ENCODE measurements at places on chromosomes 11 and 22.

DNA sequence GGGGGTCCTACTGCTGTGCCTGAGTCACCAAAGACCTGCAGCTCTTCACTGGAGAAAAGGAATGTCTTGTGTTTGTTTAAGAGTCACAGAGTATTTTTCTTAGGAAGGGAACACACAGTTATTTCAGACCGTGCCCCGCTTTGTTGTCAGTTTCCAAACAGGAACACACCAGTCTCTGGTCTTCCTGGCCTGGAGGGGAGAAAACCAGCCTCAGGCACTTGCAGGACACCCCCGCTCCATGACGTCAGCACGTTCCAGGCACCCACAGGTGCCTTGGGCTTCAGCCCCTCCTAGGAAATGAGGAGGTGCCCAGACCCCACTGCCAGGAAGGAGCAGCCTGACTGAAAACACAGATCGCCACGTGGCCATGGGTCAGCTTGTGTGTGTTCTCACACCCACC, 5.4 kb downstream of the DEAF1 start:
- DNase-seq, result no peak

GRCh38 chr11:47593934-47594855, at the start of gene C1QTNF4:
TSS of gene C1QTNF4 (minus strand) at chr11:47594411. CDS start at chr11:47590810, 3,601 bp downstream.
- DNase-seq, result no peak

DNA sequence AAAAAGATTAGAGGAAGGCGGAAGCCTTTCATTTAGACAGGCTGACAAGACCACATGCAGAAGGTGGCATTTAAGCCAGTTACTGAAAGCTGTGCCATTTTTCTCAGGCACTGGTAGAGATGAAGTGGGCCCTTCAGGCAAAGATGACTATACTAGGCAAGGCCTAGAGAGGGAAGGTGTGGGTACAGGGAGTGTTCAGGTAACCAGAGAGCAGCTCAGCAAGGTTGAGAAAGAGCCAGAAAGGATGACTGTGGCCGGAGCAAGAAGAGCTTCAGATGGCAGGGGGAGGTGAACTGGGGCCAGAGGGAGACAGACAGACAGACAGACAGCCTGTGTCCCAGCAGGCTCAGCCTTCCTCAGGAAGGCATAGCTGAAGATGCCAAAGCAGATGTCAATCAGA, 88.1 kb upstream of the NARS2 start:
- DNase-seq, result no peak

DNA sequence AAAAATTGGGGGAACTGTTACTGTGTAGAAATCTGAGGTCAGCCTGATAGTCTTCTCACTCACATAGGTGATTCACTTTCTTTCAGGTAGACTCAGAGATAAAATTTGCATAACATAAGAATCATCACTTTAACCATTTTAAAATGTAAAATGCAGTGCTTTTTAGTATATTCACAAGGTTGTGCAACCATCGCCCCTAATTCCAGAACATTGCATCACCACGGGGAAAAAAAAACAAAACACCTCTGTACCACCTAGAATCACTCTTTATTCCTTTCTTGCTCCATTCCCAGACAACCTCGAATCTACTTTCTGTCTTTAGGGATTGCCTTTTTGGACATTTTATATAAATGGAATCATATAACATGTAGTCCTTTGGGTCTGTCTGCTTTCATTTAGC, 20.9 kb downstream of the CHEK1 start:
- no peak for DNase-seq

DNA sequence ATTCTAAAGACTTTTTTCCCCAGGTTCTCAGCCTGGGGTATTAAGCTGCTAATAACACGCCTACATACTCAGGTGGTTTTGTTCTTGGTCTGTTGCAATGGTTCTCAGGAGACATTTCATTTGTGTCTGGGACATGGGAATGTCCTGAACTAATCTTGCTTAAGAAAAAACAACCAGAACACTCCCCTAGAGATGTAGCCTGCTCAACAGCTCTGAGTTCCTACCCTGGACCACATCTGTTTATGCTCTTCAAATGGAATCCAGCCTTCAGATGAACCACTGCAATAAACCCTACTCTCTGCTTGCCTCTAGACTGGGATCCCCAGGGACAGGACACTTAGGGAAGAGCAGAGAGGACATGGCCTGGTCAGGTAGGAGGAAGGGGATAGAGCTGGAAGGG, 29.9 kb downstream of the RELT start:
- no peak for DNase-seq

- DNase-seq, result peak; percentile 71
These were observed 29.7 kb downstream of the FAM83F start for GRCh38 chr22:40024201-40025061.

- no peak for DNase-seq
These were observed 38.0 kb downstream of the C11orf71 start for GRCh38 chr11:114362326-114362725.

DNA sequence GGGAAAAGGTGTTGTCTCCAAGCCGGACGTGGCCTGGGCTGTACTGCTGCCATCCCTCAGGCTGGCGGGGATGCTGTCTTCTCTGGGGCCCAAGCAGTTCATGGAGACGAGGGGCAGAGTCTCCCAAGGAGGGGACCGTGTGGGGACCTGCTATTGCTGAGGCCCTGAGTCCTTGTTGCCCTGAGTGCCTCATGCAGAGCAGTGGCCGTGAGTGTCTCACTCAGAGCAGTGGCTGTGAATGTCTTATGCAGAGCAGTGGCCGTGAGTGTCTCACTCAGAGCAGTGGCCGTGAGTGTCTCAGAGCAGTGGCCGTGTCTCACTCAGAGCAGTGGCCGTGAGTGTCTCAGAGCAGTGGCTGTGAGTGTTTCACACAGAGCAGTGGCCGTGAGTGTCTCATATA, 54.7 kb downstream of the GRAMD4 start:
- no peak for DNase-seq

GRCh38 chr11:103067118-103067517, 24.8 kb downstream of the DCUN1D5 start:
- no peak for DNase-seq

DNA sequence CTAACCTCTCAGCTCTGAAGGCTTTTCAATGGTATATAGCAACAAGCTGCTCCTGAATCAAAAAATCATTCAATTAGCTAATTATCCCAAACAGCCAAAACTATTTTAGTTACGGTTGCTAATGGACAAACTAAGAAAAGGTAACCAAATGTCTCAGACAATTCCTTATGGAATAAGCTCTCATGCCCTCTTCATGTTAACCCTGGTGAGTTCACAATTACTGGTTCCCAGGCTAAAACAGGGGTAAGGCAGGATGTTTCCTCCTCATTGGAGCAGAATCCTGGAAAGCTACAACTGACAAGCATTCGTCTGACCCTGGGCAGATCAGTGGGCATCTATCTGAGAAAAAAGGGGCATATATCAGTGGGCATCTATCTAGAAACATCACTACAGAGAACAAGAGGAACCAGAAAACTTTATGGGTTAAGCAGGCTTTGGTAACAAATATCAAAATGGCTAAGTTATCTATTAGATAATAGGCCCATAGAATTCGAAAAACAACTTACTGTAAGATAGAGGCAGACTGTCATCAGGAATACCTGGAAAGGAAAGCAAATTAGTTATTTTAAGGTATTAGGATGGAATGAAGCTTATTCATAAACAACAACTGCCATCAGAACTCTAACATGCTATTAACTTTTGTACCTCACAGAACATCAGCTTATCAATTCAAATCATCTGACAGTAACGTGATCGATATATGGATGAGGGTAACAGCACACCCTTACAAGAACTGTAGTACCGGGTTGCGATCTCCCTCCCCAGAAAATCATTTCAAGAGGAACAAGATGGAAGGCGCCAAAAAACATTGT, 14.8 kb upstream of the WDR74 start:
- no peak for DNase-seq

DNA sequence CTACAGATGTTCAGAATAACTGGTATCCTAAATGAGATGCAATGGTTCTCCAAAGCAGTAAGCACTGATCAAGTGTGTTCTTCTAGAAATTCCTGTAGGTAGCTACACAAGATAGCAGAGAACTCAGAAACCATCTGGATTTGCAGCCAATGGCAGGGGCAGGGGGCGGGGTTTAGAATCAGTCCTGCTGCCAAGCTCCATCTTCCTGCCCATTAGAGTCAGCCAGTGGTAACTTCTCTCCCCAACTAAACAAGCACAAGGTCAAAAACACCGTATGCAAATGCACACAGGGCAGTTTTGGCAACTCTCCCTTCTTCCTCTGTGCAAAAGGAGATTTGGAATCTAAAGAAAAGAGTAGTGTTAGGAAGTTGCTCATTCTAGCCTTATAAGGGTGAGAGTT, 237.5 kb upstream of the CCDC90B start:
- no peak for DNase-seq

GRCh38 chr11:914747-915501, 4.3 kb upstream of the CHID1 start:
- DNase-seq, result no peak

- no peak for DNase-seq
These were observed 84.9 kb downstream of the MORC2 start for GRCh38 chr22:30883586-30884145.

GRCh38 chr11:17350455-17351171, 987 bp upstream of the NCR3LG1 start:
- DNase-seq, result no peak

GRCh38 chr22:31659246-31659645, 2.8 kb downstream of the PISD start:
- DNase-seq, result no peak

DNA sequence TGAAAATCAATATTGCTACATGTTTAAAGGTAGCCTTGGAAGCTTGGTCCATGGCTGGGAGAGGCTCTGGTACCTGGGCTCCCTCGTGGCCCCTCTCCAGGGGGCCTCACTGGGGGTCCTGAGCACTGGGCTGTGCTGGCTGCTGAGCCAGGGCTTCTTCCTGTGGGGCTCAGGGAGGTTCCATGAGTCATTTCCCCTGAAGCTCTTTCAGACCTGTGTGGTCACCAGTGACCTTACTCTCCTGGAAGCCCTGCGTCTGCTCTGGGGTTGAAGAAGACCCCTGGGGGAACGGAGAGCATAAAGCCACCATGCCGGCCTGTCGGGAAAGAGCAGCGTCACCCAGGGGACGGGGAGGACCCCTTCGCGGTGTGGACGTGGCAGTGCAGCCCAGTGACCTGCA, 389.0 kb downstream of the TBC1D22A start:
- no peak for DNase-seq

DNA sequence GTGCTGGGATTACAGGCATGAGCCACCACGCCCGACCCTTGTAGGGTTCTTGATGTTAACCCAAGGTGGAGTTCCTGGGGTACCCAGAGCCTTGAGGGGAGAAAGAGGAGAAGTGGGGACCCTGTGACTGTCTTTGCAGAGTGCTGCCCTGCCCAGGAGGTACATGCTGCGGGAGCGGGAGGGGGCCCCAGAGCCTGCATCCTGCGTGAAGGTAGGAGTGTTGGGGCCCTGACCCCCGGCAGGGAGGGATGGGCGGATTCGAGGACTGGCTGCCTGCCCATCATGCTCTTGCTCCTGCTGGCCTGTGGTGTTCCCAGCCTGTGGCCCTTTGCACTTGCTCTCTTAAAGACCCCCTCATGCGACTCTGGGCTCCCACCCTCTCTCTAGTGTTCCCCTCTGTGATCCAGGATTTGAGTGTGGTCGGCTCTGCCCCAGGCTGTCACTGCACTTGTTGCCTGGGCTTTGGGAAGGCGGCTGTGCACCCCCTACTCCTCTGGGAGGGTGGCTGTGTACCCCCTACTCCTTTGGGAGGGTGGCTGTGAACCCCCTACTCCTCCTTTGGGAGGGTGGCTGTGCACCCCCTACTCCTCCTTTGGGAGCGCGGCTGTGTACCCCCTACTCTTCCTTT, 4.5 kb downstream of the SCO2 start:
- no peak for DNase-seq

- DNase-seq, result no peak
These were observed 35.0 kb upstream of the ALX4 start for GRCh38 chr11:44344921-44345320.

DNA sequence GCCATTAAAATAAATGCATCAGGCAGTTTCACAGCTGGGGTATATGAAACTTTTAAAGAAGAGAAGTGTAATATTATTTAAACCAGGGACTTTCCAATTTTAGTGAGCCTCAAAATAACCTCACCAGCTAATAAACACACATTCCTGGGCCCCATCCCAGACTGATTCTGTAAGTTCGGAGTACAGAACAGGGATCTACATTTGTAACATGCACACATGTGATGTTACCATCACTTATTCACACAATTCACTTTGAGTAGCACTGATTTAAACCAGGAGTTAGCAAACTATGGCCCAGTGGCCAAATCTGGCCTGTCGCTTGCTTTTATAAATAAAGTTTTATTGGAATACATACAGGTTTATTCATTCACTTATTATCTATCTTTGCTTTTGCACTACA, 62.0 kb downstream of the STK33 start:
- no peak for DNase-seq

DNA sequence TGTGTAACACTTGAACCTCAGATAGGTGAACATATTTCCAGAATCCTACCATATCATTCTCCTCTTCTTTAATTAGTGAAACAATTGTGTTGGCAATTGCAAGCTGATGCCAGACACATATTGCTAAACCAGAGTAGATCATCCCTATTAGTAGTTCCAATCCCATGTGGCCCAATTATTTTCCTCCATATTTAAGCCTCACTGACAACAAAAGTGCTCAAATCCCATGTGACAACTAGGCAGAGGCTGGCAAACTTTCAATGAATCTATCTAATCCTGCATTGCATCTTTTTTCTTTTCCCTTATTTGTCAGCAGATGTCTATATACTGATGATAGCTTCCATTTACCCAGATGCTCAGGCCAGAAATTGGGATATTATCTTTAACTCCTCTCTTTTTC, 90.4 kb downstream of the GRIA4 start:
- peak; percentile 2 for DNase-seq

DNA sequence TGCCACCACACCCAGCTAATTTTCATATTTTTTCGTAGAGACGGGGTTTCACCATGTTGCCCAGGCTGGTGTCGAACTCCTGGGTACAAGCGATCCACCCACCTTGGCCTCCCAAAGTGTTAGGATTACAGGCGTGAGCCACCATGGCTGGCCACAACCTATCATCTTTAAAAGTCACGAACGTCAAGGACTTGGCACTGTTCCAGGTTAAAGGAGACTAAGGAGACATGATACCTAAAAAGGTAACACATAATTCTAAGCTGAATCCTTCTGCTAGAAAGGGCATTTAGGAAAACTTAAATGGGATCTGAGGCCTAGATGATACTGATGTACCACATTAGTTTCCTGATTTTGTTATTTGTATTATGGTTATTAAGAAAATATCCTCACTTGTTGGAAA, 43.3 kb upstream of the SYT9 start:
- no peak for DNase-seq

- DNase-seq, result peak; percentile 73
These were observed 32.3 kb downstream of the ARVCF start for GRCh38 chr22:19984201-19984753.

DNA sequence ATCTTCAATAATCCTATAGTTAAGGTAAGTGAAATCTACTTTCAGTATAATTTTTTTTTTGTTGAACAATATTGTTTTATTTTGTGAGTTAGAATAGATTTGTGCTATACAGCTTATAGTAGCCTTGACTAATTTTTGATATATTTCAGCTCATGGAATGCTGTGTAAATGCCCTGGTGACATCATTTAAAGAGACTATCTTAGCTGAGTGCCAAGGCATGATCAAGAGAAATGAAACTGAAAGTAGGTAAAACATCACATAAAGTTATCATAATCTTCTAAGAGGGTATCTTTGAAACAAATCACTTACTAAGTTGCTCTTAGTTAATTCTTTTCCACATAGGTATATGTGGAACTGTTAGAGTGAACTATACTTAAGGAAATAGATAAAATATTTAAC, 51.4 kb upstream of the ACAT1 start:
- no peak for DNase-seq

Measured in NCI-H2171 treated with DMSO at 0.1 percent for 48 hours (cell line).